ENCODE measurements at places on chromosomes 7 and 10. TPM values are rescaled to one million over a fixed set of nuclear protein-coding genes. Genes with fewer than 3 reads are reported as not detected.
A peak's percentile ranks its signal among the peaks of the same experiment; 100 is the strongest.

Gene CYP3A4
- total RNA-seq, result not detected

DNA sequence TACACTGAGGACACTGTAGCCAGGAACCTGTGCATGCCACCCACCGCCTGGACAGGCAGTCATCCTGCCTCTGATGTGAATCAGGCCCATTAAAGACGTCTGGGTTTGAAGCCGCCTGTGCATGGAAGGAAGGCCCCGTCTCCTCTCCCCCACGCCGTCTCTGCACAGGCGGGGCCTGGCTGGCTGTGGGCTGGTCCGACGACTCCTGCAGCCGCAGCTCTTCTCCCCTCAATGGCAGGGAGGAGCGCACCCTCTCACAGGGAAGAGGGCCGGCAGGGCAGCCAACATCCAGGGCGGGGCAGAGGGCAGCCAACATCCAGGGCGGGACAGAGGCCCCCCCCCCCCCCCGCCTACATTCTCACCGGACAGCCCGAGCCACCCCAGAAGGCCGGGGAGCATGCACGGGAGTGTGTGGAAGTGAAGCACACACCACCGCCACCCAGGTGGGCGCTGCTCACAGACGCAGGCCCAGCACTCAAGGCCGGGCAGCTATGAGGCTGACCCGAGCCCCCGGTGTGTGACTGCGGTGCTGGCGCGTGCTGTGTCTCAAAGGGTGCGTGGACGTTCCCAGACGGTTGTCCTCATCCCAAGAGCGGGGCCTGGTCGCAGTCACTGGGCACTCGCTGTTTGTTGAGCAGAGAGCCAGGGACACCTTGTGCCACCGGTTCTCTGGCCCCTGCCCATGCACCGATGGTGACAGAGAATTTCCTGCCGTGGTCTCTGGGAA is 19.1 kb downstream of the DPYSL4 start:
- no peak for DNase-seq

Gene INSYN2A
- total RNA-seq, result 12.6 TPM

Gene NACAD
- 6.8 TPM for total RNA-seq

GRCh38 chr7:96331233-96331632 is 9.3 kb upstream of the SLC25A13 start:
- DNase-seq, result no peak

DNA sequence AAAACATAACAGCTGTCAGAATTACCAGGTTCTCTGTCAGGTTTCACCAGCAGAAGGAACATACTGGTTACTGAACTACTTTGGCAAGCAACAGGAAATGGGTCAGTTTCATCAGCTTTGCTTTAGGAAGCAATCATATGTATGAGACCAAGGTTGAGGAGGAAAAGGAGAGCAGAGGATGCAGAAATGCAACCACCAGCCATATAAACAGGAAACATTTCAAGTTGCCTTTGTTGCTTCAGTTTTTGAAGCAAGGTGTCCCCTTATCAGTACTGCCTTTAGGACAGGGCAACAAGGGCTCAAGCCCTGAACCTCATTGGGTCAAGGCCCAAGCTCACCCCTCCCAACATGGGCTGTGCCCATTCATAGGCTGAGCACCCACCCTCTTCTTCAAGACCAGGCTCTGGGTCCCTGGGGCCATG is 10.2 kb downstream of the HIPK2 start:
- no peak for DNase-seq

DNA sequence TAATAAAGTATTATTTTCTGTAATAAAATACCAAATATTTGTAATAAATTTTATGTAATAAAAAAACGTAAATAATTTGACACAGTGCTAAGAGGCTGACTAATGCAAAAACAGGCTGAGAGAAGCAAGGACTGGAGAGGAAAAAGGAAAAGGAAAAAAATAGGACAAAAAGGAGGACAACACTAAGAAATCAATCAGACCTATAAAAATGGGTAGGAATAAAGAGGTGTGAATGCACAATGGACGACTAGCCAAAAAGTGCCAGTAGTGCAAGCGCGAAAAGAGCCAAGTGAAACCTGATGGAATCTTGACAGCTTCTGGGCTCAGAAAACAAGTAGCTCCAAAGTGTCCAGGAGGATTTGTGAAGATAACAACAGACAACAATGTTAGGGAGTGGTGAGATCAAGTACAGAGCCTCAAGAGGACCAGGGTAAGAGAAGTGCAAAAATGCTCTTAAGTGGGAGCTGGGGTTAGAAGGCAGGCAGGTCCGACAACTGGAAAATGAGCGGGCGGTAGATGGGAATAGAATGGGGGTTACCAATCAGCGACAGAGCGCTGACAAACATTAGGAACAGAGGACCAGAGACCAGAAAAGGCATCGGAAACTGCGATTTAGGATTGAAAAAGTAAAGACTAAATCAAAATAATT is 1.2 kb downstream of the BRAF start:
- DNase-seq, result peak; percentile 15

Gene FBXL13
- total RNA-seq, result 9.2 TPM

DNA sequence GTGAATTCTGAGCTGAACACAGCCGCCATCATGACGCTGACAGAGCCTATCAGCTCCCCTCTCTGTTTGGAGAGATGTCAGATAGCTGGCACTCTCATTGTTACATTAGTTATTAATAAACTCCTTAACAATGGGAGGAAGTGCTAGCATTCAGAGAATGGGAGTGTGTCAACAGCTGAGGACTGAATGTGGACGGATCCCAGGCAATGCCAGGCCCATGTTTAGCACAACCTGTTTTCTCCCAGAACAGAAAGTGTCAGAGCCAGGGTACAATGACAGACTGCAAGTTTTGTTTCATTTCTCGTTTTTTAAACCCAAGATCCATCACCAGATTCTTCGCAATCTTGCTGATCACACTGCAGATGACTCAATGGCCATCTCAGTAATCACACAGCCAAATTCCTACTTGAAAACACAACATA is 99.6 kb downstream of the PRPF18 start:
- no peak for DNase-seq

GRCh38 chr10:100788002-100788903 is 42.9 kb downstream of the PAX2 start:
- DNase-seq, result no peak

DNA sequence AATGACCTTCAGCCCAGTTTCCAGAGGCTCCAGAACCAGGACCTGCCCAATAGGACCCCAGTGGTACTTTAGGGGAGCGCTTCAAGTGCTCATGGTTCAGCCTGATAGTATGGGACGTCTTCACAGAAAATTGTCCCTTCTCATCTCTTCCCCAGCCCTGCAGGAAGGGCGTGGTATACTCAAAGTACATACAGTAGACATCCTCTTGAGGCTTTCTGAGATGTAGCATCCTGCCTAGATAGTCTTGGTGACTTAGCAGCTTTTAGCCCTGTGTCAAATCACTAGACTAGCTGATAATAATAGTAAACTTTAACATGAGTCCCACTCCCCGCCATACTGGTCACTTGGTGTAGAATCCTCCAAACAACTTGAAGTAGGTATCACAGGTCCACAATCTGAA is 193.2 kb downstream of the CYP26A1 start:
- no peak for DNase-seq
